SW480 (cell line): ENCODE measurements at places on chromosomes 12 and 14.

GRCh38 chr12:23376238-23376637 lies 573.2 kb downstream of the SOX5 start:
- DNase-seq: no peak

DNA sequence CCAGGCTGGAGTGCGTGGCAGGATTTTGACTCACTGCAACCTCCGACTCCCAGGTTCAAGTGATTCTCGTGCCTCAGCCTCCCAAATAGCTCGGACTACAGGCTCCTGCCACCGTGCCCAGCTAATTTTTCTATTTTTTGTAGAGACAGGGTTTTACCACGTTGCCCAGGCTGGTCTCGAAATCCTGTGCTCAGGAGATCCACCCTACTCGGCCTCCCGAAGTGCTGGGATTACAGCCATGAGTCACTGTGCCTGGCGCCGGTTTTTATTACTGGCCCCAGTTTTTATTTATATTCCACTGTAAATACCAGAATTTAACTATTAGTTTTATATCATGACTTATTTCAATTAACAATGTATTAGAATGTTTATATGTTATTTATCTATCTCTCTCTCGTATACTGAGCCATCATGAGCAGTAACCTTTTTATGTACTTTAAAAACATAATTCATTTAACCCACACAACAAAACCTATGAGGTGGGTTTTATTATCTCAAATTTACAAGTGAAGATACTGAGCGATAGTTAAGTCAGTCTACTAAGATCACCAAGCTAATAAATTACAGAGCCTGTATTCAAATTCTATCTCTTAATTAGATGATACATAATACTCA lies 47.8 kb downstream of the HECTD1 start:
- no peak for DNase-seq

DNA sequence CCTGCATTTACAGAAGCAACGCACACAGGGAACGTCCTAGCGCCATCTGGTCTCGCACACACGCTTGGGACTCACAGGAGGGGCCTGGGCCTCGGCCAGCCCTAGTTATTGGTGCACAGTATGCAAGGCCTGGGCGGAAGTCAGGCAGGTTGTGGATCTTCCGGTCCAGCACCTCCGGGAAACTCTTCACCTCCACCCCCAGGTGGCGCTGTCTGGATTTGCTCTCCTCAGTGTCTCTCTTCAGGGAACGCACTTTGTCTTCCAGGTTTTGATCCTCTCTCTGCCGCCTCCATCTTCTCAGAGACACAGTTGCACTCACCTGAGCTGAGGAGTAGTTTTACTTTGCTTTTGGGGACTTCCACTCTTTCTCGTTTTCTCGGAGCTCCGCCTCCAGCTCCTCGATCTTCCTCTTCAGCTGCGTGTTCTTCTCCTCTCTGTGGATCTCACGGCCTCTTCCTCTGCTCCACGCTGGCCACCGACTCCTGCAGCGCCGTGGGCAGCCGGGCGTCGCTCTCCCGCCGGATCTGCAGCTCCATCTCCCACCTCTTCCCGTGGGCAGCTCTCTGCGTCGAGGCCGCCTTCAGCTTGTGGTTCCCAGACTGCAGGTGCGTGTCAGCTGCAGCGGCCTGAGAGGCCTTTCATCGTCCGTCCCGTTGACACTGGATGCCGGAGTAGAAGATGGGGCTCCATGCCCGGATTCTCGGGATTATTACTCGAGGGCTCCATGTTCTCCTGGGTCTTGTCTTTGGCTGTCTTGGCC lies 933.8 kb downstream of the TMEM121 start:
- no peak for DNase-seq

GRCh38 chr14:100039903-100040302 lies 25.3 kb upstream of the EVL start:
- no peak for DNase-seq

DNA sequence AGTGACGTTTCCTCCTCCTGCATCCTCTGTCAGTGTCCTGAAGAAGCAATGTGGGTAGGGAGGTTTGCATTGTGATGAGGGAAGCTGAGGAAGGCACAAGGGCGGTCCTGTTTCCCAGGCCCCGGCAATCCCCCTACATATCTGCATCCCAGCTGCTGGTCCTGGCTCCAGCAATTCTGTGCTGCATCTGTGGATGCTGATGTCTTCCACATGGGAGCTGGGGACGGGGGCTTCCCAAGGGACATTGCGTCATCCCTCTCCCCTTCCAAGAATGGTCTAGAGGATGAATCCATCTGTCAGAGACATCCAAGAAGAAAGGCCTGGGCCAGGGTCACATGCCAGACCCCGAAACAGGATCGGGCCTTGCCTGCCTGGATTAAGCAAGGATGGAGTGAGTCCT lies 52.1 kb downstream of the TSPAN11 start:
- DNase-seq: no peak

- no peak for DNase-seq
These were observed 65.1 kb upstream of the PZP start for GRCh38 chr12:9273276-9273675.

DNA sequence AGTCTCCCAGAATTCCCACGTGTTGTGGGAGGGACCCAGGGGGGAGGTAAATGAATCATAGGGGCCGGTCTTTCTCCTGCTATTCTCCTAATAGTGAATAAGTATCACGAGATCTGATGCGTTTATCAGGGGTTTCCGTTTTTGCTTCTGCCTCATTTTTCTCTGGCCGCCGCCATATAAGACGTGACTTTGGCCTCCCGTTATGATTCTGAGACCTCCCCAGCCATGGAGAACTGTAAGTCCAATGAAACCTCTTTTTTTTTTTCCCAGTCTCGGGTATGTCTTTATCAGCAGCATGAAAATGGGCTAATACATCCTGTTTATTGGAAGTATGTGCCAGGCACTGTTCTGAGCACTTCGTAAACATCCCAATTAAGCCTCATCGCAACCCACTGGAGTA lies 788 bp downstream of the KRT72 start:
- DNase-seq: no peak

DNA sequence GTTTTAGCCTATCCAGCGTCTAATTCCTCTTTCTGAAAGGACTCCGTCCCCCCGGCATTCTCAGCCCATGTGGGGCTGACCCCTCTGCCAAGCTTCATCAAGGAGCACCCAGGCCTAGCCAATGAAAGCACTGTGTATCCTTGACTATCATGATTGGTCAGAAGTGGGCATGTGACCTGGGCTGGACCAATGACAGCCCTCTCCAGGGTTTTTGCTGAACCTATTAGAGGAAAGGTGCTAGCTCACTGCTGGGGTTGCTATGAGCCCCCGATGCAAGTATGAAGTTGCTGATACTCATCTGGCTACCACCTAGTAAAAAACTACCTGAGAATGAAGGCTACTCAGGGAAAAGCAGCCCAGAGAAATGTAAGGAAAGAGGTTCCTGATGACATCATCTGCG lies 68.1 kb downstream of the LRRC74A start:
- no peak for DNase-seq

DNA sequence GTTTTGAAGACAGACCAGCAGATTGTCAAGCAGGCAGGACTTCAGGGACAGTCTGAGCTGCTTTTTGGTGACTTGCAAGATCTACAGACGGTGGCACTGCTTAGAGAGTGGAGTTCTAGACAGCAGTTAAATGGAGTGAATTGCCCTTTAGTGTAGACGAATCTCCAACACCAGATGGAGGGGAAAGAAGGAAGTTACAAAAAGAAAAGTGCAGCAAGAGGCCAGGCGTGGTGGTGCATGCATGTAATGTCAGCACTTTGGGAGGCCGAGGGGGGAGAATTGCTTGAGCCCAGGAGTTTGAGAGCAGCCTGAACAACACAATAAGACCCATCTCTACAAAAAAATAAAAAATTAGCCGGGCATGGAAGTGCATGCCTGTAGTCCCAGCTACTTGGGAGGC lies 8.4 kb upstream of the HHIPL1 start:
- no peak for DNase-seq

DNA sequence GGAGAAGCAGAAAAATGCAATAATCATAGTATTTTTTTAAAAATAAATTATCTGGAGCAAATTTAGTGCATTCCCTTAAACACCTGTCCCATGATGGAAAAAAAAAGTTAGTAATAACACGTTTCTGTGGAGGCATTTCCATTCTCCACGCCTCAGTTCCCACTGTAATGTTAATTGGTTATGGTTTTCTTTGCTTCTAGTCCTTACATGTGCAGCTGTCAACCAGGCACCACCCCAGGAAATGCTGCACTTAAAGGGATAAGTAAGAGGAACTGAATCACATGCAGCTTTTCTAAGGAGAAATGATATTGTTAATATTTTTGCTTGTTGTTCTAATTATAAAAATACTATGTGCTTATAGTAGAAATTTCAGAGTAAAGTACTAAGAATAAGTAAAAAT lies 240.3 kb downstream of the ZFP36L1 start:
- DNase-seq: peak; percentile 59

DNA sequence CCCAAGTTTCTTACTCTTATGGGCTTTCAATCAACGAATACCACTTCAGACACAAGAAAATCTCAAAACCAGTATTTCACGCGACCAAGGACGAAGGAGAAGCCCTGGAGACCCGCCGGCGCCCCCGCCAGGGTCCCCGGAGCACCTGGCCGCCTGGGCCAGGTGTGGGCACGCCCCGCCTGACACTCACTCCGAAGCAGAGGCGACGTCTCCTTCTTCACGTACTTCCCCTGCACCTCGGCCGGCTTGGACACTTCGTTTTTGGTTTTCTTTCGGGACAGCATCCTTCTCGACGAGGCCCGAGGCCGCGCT lies 466 bp downstream of the SAV1 start:
- peak; percentile 29 for DNase-seq

GRCh38 chr12:1046727-1047126 lies 55.7 kb downstream of the ERC1 start:
- no peak for DNase-seq

DNA sequence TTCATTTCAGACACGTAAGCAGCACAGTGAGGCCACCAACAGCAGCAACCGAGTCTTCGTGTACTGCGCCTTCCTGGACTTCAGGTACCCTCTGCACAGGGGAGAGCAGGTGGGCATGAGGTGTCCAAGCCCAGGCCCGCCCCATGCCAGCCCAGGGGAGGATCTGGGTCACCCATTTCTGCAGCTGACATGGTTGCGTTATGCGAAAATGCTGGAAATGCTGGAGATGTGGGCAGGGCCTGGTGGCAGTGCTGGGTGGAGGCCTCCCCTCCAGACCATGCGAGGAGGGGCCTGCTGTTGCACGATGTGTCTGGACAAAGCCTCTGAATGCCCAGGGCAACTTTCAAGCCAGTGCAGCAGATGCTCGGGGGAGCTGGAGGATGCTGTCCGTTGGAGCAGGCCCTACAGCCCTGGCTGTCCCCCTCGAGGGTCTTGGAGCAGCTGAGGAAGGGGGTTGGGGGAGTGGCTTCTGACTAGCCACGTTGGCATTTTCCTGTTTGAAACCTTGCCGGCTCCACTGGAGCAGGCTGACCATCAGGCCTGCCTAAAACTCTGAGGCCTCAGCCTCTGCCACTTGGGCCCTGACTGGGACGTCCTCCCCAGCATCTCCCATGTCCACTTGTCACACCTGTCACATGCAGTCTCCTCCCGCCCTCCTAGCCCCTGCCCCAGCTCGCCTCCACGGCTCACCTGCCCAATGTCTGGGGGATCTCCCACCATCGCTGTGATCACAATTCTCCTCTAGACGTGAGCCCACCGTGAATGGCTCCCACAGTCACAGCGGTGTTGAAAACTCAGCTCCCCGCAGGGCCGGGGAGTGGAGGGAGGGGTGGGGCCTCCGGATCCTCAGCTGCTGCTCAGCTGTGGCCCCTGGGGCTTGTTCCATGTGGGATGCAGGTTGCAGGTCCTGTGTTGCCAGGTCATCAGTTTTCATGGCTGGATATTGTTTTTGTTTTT lies 123.4 kb downstream of the ADGRD1 start:
- no peak for DNase-seq

GRCh38 chr12:112282920-112283319 lies 99.3 kb downstream of the HECTD4 start:
- DNase-seq: no peak

- DNase-seq: peak; percentile 34
These were observed at the start of gene OASL for GRCh38 chr12:121038861-121039668. TSS of gene OASL (minus strand) at chr12:121039246. CDS start at chr12:121038971, 275 bp downstream.

- DNase-seq: no peak
These were observed 1.6 kb downstream of the SERPINA5 start for GRCh38 chr14:94582851-94583250.

GRCh38 chr14:102539544-102540314 lies 30.2 kb upstream of the ANKRD9 start:
- no peak for DNase-seq

- no peak for DNase-seq
These were observed 27.5 kb downstream of the TESPA1 start for GRCh38 chr12:54956818-54957641.

- DNase-seq: no peak
These were observed 589 bp upstream of the ZNF219 start for GRCh38 chr14:21098892-21099595.

DNA sequence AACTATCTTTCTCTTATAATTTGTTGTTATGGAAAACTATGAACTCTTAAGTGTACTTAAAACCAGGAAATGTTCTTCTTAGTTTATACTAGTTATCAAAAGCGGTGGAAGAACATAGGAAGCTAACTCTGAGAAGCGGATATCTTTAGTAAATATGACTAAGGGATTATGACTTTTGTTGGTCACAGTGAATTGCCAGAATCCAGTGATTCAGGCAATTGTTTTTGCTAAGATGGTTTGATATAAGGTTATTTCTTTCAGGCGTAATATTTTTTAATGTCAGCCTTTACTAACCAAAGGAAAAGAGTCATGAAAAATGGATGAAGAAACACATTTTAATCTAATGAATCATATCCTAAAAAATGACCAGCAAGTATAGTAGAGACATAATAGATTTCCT lies 473.5 kb downstream of the FOXG1 start:
- DNase-seq: no peak

DNA sequence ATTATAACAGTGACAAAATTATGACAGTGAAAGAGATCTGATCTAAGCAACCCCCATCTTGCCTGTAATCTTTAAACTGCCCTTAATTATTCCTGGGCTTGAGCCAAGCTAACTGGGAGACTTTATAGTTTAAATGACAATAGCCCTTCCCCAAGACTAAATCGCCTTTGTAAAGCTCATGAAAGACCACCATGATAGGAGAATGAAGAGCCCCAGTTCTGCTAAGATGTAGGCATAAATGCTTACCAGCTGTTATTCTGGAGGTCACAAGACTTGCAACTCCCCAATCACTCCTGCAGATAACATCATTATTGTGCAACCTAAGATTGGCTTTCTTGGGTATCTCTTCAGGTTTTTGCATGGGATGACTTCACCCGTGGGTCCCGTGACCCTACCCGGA lies 599.7 kb downstream of the KCNH5 start:
- no peak for DNase-seq

- DNase-seq: no peak
These were observed 30.7 kb downstream of the EMP1 start for GRCh38 chr12:13227191-13227590.

DNA sequence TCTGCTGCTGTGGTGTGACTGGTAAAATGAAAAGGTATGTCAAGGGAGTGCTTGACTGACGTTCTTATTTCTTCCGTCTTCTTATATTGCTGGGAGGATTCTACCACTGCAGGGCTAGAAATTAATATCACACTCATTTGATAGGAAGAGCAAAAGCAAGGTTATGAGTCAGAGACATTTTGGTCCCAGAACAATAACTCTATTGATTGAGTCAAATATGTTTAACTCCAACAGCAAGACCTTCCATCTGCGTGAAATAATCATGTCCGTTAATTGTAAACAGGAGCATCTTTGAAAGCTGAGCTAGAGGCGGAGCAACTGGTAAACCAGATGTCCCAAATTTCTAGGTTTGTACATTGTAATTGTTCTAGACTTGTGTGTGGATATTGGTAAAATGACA lies 1293.6 kb downstream of the AACS start:
- no peak for DNase-seq
